Heart right ventricle (tissue), 16 donors: ENCODE measurements at places on chromosomes 7 and 10.

DNA sequence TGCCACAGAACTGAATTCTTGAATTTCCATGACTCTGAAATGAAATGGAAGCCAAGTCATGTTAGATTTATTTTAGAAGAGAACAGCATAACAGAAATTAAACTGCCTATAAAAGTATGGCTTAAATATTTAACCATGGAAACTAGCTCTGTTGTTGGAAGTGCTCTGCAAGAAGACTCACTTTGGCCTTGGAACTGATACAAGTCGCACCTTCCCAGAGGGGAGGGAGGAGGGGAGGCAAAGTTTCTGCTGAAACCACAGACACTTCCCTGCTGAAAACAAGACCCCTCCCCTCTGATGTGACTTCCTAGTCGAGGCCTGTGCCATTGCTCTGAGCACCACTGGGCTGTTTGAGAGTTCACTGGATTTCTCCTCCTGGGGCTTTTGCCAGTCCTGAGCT, 72.1 kb downstream of the OR13A1 start:
- H3K27me3 ChIP-seq = no peaks in the 10 kb centered on the region
- H3K36me3 ChIP-seq = no peaks in the 10 kb centered on the region
- H3K4me3 ChIP-seq = no peak overlapping the region
- H3K27ac ChIP-seq = no peak overlapping the region
- no peaks in the 10 kb centered on the region for H3K4me1 ChIP-seq

DNA sequence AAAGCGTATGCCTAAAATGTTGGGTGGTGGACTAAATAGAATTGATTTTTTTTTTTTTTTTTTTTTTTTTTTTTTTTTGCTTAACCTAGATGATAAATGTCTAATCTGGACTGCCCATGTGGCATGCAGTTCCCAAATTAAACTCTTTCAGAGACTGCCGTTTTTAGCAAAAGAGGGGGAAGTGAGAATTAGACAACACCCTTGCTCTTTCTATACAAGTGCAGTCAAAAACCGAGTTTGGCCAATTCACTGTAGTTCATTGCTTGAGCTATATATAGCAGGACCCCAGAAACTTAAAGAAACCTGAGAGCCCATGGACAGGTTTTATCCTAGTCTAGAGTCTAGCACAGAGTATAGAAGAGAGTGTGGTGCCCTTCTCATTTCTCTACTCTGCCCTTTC, 141.9 kb downstream of the GRM3 start:
- DNase-seq = no peak
- no peaks in the 10 kb centered on the region for H3K27me3 ChIP-seq
- no peaks in the 10 kb centered on the region for H3K36me3 ChIP-seq
- H3K27ac ChIP-seq = no peak overlapping the region
- H3K4me1 ChIP-seq = no peaks in the 10 kb centered on the region
- no peak overlapping the region for H3K4me3 ChIP-seq

DNA sequence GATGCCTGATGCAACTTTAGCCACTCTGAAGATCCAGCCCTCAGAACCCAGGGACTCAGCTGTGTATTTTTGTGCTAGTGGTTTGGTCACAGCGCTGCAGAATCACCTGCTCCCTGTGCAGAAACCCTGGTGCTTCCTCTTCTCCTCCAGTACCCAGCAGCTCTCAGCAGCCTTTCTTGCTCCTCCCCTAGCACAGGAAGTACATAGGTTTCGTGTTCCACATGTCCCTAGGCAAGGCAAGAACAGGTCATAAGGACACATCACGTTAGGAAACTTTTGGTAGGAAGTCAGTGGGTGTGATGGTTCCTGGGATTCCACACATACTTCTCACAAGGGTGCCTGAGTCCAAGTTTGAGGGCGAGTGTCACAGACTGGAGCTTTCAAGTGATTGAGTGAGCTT, 167.9 kb upstream of the PRSS1 start:
- no peak overlapping the region for H3K27ac ChIP-seq
- H3K36me3 ChIP-seq = no peaks in the 10 kb centered on the region
- H3K4me1 ChIP-seq = no peaks in the 10 kb centered on the region
- H3K27me3 ChIP-seq = no peaks in the 10 kb centered on the region
- H3K4me3 ChIP-seq = no peak overlapping the region
- DNase-seq = no peak

- no peaks in the 10 kb centered on the region for H3K4me1 ChIP-seq
- DNase-seq = no peak
- H3K27me3 ChIP-seq = no peaks in the 10 kb centered on the region
- H3K4me3 ChIP-seq = no peak overlapping the region
- no peaks in the 10 kb centered on the region for H3K36me3 ChIP-seq
Measured at GRCh38 chr10:90652519-90652918, 205.3 kb downstream of the HTR7 start.

DNA sequence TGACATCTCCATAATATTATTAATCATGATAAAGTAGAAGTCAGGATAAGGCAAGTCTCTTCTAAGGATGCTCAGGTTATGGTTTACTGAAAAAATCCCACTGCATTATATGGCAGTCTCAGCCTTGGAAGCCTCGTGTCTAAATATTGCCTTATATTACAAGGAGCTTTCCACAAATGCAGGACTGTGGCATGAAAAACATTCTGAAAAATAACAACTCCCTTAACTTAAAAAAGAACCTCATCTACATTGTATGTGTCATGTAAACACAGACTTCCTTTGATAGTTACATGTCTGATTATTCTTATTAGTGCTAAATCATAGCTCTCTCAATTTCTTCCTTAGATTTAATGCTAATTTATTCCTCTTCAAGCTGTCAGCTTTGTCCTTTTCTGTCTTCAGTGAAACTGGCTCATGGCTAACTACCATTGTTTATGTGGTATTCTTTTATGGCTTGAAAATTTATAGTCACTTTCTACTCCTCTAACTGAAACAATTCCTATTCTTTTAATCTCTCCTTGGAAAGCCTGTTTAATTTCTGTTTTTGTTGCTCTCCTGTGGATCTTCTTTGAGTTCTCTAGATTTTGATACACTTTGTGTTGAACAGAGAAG, 156.1 kb downstream of the KIF20B start:
- H3K27ac ChIP-seq = no peak overlapping the region
- no peak for DNase-seq
- H3K4me1 ChIP-seq = peaks cover 4% of the 10 kb centered on the region

DNA sequence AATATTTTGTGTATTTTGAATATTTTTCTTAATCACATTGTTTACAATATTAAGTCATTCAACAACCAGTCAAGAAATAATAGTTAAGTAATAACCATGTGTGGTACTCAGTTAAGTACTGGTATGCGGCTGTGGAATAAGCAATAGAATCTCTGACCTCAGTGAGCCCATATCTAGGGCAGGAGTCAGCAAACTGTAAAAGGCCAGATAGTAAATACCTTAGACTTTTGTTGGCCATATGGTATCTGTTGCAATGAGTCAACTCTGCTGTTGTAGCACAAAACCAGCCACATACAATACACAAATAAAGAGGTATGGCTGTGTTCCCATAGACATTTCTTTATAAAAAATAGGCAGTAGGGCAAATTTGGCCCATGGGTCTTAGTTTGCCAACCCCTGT, 311.6 kb upstream of the SEMA3A start:
- H3K4me1 ChIP-seq = no peaks in the 10 kb centered on the region
- DNase-seq = no peak
- H3K27me3 ChIP-seq = no peaks in the 10 kb centered on the region
- H3K36me3 ChIP-seq = no peaks in the 10 kb centered on the region

DNA sequence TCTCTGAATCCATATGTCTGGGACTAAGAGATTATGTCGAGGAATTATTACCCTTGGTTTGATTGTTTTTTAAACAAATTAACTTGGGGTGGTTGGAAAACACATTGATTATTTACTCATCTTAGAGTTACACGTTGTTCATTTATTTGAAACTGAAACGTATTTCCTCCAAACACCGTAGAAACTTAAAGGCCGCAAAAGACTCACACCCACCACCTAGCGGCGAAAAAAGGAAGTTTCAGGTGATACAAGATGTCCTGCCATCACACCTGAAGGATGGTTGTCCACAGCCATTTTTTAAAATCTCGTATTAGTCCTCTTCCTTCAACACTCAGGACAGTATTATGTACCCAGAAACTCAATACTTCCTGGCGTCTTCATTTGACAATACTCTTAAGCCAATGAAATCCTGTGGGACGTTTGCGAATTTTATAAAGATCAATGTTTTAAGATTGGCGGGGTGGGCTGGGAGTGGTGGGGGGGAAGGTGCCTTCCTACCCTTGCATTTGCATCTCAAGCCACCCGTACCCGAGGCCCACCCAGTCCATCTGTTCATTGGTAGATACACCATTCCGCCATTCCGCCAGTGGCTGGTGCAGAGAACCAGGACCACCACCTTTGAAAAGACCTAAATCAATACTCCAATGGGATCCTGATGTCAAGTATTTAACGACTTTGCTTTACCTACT, 1.4 kb upstream of the LCOR start:
- peaks cover 38% of the 10 kb centered on the region for H3K4me1 ChIP-seq
- H3K4me3 ChIP-seq = no peak overlapping the region
- no peaks in the 10 kb centered on the region for H3K36me3 ChIP-seq
- peak; percentile 54 for DNase-seq
- H3K27ac ChIP-seq = no peak overlapping the region

DNA sequence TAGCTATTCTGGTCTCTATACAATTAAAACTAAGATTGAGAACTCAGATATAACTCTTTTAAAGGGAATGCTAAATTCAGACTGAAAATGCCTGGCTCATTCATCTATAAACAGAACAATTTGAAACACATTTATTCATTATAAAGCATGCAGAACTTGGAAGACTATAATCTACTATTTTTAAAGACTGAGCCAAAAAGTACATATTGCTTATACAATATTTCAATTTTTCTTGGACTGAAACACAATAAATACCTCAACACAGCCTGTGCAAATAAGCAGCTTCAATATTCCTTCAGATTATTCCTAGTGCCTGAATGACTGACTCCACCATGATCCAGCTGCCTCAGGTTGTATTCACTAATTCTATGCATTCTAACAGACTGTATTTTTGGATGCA, 15.5 kb upstream of the PHYH start:
- DNase-seq = no peak
- H3K27ac ChIP-seq = no peak overlapping the region
- no peak overlapping the region for H3K4me3 ChIP-seq
- no peaks in the 10 kb centered on the region for H3K27me3 ChIP-seq
- H3K4me1 ChIP-seq = no peaks in the 10 kb centered on the region

- no peak overlapping the region for H3K27ac ChIP-seq
- H3K27me3 ChIP-seq = peaks cover 4% of the 10 kb centered on the region
- no peak for DNase-seq
- H3K4me1 ChIP-seq = no peaks in the 10 kb centered on the region
- no peaks in the 10 kb centered on the region for H3K36me3 ChIP-seq
- no peak overlapping the region for H3K4me3 ChIP-seq
Measured at GRCh38 chr10:43196131-43196980, 58.1 kb downstream of the CSGALNACT2 start.

DNA sequence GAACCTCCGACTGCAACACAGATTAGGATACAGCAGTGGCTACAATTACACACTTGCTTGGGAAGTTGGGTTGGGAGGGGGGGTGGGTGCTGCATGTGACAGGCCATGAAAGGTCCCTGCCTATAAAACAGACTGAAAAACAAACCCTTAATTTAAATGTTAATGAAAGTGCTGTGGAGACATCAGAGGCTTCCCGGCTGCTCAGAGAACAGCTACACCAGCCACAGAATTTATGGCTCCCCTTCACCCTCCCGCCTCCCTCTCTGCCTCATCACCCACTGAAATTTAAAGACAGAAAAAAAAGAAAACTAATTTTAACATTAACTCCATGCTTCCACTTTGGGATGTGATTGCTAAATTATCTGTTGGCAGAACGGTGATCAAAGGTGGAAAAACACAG, 34.7 kb downstream of the FBXW4 start:
- H3K4me3 ChIP-seq = no peak overlapping the region
- no peak overlapping the region for H3K27ac ChIP-seq

DNA sequence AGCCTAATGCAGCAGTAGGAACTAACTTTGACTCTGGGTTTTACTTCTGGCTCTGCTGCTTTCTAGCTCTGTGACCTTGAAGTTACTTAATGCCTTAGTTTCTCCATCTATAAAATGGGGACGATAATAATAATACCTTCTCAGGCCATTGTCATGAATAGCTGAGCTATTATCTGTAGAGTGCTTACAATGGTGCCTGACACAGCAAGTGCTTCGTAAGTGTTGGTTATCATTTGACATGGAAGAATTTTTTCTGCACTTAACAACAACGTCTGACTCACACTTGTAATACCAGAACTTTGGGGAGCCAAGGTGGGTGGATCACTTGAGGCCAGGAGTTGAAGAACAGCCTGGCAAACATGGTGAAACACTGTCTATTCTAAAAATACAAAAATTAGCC, 140.5 kb downstream of the ARL4A start:
- no peak overlapping the region for H3K4me3 ChIP-seq
- H3K36me3 ChIP-seq = no peaks in the 10 kb centered on the region
- H3K4me1 ChIP-seq = no peaks in the 10 kb centered on the region
- peak overlapping the region; percentile 74 for H3K27ac ChIP-seq
- H3K27me3 ChIP-seq = no peaks in the 10 kb centered on the region

- DNase-seq = peak; percentile 58
- no peak overlapping the region for H3K4me3 ChIP-seq
- H3K27me3 ChIP-seq = no peaks in the 10 kb centered on the region
- H3K27ac ChIP-seq = peak overlapping the region; percentile 66
Measured at GRCh38 chr7:149883452-149883861, 9.7 kb downstream of the ATP6V0E2 start.

GRCh38 chr10:75331081-75331480, 70.5 kb downstream of the ZNF503 start:
- no peaks in the 10 kb centered on the region for H3K27me3 ChIP-seq
- no peak overlapping the region for H3K27ac ChIP-seq
- DNase-seq = no peak
- no peak overlapping the region for H3K4me3 ChIP-seq

DNA sequence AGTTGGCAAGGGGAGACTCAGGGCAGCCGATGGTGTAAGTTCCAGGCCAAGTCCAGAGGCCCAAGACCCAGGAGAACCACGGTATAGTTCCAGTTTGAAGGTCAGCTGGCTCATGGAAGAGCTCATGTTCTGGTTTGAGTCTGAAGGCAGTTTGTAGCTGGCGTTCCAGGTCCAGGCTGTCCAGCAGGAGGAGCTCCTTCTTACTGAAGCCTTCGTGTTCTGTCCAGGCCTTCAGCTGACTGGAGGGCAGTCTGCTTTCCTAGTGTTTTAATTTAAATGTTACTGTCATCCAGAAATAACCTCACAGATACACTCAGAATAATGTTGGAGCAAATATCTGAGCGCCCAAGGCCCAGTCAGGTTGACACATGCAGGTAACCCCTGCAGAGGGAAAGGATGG, 4.2 kb downstream of the SUN1 start:
- peaks cover 43% of the 10 kb centered on the region for H3K4me1 ChIP-seq
- DNase-seq = no peak
- H3K4me3 ChIP-seq = no peak overlapping the region
- no peaks in the 10 kb centered on the region for H3K27me3 ChIP-seq
- peaks cover 68% of the 10 kb centered on the region for H3K36me3 ChIP-seq

GRCh38 chr10:118994321-118994720, 35.2 kb upstream of the NANOS1 start:
- DNase-seq = no peak
- H3K27ac ChIP-seq = no peak overlapping the region
- H3K27me3 ChIP-seq = no peaks in the 10 kb centered on the region
- H3K36me3 ChIP-seq = no peaks in the 10 kb centered on the region
- no peaks in the 10 kb centered on the region for H3K4me1 ChIP-seq
- no peak overlapping the region for H3K4me3 ChIP-seq
